ENCODE measurements at places on chromosomes 7 and 10. TPM values are rescaled to one million over a fixed set of nuclear protein-coding genes. Genes with fewer than 3 reads are reported as not detected.

C10orf105 gene
- not detected for total RNA-seq

HOXA4 gene
- 4.1 TPM for total RNA-seq

MINPP1 gene
- total RNA-seq, result 34.6 TPM

PDE6C gene
- not detected for total RNA-seq

SHH gene
- 0.86 TPM for total RNA-seq

EPHB4 gene
- 57.5 TPM for total RNA-seq

PRLHR gene
- not detected for total RNA-seq

SYT15B gene
- total RNA-seq, result 0.09 TPM

Data from Daoy (cell line).